Neural cell (in vitro differentiated cells): ENCODE measurements at places on chromosomes 12 and 14. TPM values are rescaled to one million over a fixed set of nuclear protein-coding genes. Genes with fewer than 3 reads are reported as not detected.

Gene GPX2
- not detected in 2 replicates for polyA plus RNA-seq

Gene NDUFA9
- 67.3 and 73.3 TPM in 2 replicates for polyA plus RNA-seq

Gene THTPA
- polyA plus RNA-seq = 51.3 and 58.2 TPM in 2 replicates

Gene EPYC
- not detected in 2 replicates for polyA plus RNA-seq

Gene SPIC
- not detected in 2 replicates for polyA plus RNA-seq

Gene COX8C
- polyA plus RNA-seq = not detected in 2 replicates

Gene NID2
- 0.48 and 1.1 TPM in 2 replicates for polyA plus RNA-seq

Gene CELA1
- polyA plus RNA-seq = not detected in 2 replicates

Gene APOF
- not detected in 2 replicates for polyA plus RNA-seq

Gene SLC2A14
- not detected in 2 replicates for polyA plus RNA-seq

Gene DBX2
- 0.07 and 0.22 TPM in 2 replicates for polyA plus RNA-seq

Gene NEUROD4
- not detected in 2 replicates for polyA plus RNA-seq

Gene MDP1
- 94.2 and 116 TPM in 2 replicates for polyA plus RNA-seq

Gene CCDC175
- polyA plus RNA-seq = 0.11 TPM in 1 of 2 replicates, not detected in the other

Gene RARG
- polyA plus RNA-seq = 0.61 and 1.0 TPM in 2 replicates

Gene SLC25A21
- polyA plus RNA-seq = 0.35 TPM in 1 of 2 replicates, not detected in the other

Gene CCDC197
- polyA plus RNA-seq = not detected in 2 replicates

Gene IL31
- not detected in 2 replicates for polyA plus RNA-seq

Gene SLC25A47
- polyA plus RNA-seq = 0.44 TPM in 1 of 2 replicates, not detected in the other

Gene ADAM20
- 0.57 and 0.74 TPM in 2 replicates for polyA plus RNA-seq

Gene GLIPR1
- polyA plus RNA-seq = 0.12 TPM in 1 of 2 replicates, not detected in the other

Gene ANG
- 0.47 TPM in 1 of 2 replicates, not detected in the other for polyA plus RNA-seq

Gene HDAC7
- polyA plus RNA-seq = 30.2 and 51.5 TPM in 2 replicates

Gene BATF
- not detected in 2 replicates for polyA plus RNA-seq

Gene ATXN7L3B
- 84.0 and 90.3 TPM in 2 replicates for polyA plus RNA-seq

Gene C12orf60
- polyA plus RNA-seq = 3.8 and 4.8 TPM in 2 replicates

Gene GNB3
- polyA plus RNA-seq = 18.8 and 19.0 TPM in 2 replicates

Gene SH2B3
- 3.0 and 4.4 TPM in 2 replicates for polyA plus RNA-seq

Gene SAMD4A
- 0.66 and 1.0 TPM in 2 replicates for polyA plus RNA-seq

Gene WDR89
- polyA plus RNA-seq = 9.7 and 15.3 TPM in 2 replicates

Gene ABCD4
- polyA plus RNA-seq = 106 and 121 TPM in 2 replicates

Gene ALKBH1
- polyA plus RNA-seq = 20.4 and 20.8 TPM in 2 replicates

Gene FIGNL2
- polyA plus RNA-seq = 0.06 and 0.21 TPM in 2 replicates

Gene METTL25
- polyA plus RNA-seq = 8.2 and 11.1 TPM in 2 replicates

Gene LRRC43
- 2.2 and 4.8 TPM in 2 replicates for polyA plus RNA-seq

Gene PAH
- polyA plus RNA-seq = not detected in 2 replicates

Gene E2F7
- 0.48 and 0.52 TPM in 2 replicates for polyA plus RNA-seq

Gene CLMN
- polyA plus RNA-seq = 0.57 and 1.4 TPM in 2 replicates

Gene IRAK4
- 5.7 and 7.0 TPM in 2 replicates for polyA plus RNA-seq

Gene DNAI7
- polyA plus RNA-seq = 0.58 and 1.3 TPM in 2 replicates

Gene VRTN
- polyA plus RNA-seq = not detected in 2 replicates

Gene TEX52
- not detected in 2 replicates for polyA plus RNA-seq

Gene NANOG
- not detected in 2 replicates for polyA plus RNA-seq

Gene GAS2L3
- polyA plus RNA-seq = 0.67 and 0.98 TPM in 2 replicates

Gene PRH2
- polyA plus RNA-seq = not detected in 2 replicates

Gene NPFF
- not detected in 2 replicates for polyA plus RNA-seq
